ENCODE measurements at places on chromosomes 7 and 10.

DNA sequence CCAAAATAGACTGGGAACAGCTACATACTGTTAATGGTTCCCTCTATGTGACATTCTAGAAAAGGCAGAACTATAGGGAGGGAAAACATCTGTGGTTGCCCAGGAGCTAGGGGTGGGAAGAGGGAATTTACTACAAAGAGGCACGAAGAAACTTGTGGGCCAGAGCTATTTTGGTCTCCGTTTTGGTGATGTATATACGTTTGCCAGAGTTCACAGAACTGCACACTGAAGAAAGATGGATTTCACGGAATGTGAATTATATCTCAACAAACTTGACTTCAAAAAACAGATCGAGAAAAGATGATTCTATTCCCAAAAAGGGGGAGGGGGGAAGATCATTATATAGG is 386 bp upstream of the AS3MT start:
- peak; percentile 23 for DNase-seq

GRCh38 chr10:87618566-87619423 is 40.9 kb upstream of the PAPSS2 start:
- no peak for DNase-seq

DNA sequence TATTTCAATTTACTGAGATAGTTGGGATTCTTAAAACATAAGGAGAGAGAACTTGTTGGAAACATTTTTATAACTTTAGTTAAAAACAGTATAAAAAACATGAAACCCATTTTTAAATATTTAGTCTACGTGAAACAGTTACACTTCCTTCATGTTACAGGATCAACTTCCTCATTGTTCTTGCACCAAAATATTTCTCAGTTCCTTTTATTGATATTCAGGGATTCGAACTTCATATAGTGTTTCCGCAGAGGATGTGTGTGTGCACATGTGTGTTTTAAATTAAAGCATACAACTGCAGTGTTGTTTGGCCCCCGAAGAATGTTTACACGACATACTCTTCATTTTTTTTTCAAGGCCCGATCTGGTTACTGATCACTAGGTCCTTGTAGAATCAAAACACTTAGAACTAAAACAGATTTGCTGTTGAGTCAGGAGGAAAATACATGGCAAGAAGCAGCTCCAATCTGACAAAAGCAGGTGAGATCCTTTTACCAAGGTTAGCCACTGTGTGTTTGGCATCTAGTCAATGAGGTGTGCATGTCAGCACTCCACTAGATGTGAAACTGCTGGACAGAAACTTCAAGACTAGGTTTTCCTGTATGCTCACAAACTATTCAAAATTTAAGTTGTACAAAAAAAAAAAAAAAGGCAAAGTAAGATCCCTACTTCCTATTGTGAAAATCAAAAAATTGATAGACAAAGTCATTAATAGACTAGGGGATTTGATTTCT is 60.4 kb downstream of the INSYN2A start:
- no peak for DNase-seq

GRCh38 chr7:129635300-129636029 is 23.9 kb downstream of the NRF1 start:
- peak; percentile 70 for DNase-seq

- DNase-seq: peak; percentile 99
These were observed 70.4 kb downstream of the CUBN start for GRCh38 chr10:17059197-17059688.
